Stimulated activated CD4-positive, alpha-beta T cell treated with anti-CD3 and anti-CD28 coated beads, Interleukin-2, amount 100 ng/mL, for 24 hours (primary cell): ENCODE measurements at places on chromosomes 1 and 21.
A peak's percentile ranks its signal among the peaks of the same experiment; 100 is the strongest.

GRCh38 chr1:180501865-180502360 lies 464 bp downstream of the ACBD6 start:
- DNase-seq = no peak

DNA sequence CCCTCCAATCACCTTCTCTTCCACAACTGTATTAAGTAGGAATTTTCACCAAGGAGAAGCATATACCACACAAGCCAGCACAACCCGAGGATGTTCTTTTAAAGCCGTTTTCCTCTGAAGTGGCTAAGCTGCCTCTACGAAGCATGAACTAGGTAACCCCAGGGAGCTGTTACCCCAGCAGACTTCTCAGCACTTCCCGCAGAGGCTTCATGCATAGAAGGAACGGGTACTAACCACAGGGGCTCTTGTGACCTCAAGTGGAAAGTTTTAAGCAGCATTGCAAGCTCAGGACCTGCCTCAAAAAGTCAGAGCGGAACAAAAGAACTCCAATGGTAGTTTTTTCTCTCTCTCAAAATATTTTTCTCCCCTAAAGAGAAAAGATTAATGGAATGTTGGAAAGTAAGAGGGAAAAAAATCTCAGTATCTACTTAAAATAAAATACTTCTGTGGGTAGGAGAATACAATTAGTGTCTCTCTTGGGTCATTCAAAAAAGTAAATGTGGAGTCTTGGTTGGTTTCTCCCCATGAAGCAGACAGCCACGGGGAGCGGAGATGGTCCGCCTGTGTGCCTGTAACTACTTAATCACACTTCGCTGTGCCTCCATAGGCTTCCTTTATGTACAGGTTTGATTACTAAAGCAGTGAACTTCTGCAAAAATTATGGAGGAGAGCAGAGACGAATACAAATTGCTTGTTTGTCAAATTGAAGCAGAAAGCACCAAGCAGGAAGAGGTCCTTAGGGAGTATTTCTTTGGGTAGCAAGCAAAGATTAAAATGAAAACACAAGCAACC lies 40.9 kb downstream of the STX6 start:
- DNase-seq = peak; percentile 27

DNA sequence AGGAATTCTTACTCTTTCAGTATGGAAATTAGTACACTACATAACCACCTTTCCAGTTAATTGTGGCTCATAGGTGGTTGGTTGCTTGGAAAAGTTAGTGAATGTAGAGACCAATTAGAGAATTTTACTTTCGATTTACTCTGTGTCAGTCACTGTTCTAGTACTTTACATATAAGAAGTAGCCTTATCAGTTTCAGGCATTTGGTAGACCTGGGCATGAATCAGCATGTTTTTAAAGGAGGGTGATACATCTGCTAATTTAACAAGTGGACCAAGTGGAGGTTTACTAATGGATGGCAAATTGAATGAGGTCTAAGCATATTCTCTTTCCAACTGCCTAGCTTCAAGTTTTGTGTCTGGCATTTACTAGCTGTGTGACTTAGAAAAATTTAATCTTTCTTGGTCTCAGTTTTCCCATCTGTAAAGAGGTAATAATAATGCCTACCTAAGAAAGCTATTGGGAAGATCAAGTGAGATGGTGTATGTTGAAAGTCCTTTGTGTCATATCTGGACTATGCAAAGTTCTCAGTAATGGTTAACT lies 1158.6 kb downstream of the PLA2G4A start:
- no peak for DNase-seq

GRCh38 chr1:58991305-58991704 lies 207.5 kb upstream of the JUN start:
- no peak for DNase-seq

DNA sequence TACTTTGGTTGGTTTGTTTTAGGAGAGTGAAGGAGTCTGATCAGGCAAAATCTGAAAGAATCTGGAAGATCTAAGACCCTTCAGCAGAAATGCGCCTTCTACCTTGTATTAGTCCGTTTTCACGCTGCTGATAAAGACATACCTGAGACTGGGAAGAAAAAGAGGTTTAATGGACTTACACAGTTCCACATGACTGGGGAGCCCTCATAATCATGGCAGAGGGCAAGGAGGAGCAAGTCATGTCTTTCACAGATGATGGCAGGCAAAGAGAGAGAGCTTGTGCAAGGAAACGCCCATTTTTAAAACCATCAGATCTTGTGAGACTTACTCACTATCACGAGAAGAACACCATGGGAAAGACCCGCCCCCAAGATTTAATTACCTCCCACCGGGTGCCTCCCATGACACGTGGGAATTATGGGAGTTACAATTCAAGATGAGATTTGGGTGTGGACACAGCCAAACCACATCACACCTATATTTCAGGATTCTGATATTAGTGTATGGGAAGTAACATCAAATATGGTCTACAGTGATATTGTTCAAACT lies 99.3 kb downstream of the GLUL start:
- DNase-seq = no peak

- no peak for DNase-seq
Observed at GRCh38 chr1:229022595-229023333, 248.1 kb upstream of the RAB4A start.

DNA sequence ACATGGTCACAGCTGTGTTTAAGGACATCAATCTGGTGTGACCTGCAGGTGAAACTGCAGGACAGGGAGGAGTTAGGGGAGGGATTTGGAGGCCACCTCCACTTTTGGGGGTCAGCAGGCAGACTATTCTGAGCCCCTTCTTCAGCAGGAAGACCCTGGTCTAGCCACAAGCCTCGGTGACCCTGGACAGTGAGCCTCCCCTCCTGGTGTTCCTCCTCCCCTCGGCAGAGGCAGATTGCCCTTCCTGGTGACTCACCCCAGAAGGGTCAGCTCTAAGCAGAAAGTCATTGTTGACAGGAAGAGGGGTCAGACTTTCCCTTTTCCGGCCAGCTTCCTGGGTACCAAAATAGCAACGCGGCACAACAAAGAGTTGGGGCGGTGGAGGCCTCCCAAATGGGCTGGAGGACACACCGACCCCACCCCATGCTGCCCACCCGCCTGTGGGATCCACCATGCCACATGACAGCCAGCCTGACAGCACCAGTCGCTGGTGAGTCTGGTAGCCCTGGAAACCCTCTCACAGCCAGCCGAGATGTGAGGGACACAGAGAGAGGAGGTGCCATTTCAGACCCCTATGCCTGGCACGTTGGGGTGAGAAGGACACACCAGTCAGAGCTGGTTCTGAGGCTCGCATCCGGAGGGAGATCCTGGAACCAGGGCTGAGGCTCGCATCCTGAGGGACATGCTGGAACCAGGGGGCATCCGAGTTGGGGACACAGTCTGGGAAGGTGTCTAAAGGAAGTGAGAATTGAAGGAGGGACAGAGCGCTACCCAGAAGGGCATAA lies 14.7 kb upstream of the CSF1 start:
- no peak for DNase-seq

DNA sequence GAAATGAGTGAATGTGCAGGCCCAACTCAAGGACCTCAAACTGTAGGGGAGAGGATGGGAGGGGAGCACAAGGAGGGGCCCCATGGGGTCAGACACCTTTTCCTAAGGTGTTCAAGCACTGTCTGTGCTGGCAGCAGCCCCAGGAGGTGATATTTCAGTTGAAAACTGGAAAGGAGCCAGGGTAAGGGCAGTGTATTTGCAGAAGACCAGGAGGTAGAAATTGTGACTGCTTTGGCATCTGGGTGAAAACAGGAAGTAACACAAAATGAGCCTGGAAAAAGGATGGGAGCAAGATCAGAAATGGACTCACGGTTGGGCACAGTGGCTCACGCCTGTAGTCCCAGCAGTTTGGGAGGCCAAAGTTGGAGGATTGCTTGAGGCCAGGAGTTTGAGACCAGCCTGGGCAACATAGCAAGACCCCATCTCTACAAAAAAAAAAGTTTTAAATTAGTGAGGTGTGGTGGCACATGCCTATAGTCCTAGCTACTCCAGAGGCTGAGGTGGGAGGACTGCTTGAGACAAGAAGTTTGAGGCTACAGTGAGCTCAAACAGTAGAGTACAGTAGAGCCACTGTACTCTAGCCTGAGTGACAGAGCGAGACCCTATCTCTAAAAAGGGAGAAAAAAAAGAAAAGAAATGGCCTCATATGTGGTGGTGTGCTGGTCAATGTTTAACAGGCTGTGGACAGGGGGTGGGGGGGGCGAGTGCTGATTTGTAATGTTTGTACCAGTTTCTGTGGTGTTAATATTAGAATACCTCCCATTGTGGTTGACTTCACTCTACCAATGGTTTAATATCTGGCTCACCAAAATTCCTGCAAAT lies 76.2 kb upstream of the ANGPTL1 start:
- no peak for DNase-seq

DNA sequence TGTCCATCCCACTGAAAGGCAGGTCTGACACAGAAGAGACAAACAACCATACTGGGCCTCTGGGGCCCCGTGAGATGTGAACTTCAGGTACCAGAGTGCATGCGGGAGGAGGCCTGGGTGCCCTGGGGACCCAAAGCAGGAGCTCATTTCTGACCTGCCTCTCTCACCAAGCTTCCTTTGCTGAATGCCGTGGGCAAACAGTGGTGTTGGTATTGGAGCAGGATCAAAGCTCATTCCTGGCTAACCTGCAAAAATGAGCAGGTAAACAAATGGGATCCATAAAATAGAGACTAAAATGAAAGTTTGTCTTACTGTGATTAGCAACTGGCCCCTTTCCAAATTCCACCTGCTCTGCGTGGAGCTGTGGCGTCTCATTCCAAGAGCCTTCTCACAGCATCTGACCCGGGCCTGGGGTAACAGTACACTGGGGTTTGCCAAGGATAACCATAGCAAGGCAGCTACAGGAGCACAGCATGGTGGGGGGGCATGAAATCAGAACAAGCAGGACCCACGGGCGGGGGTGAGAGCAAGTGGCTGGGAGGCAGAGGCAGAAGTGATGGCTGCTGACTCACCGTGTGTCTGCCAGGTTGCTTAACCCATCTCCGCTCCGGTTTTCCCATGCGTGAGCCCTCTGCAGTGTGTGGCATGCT lies 103.6 kb downstream of the KIF26B start:
- DNase-seq = no peak

- DNase-seq = no peak
Observed at GRCh38 chr21:42559326-42559725, 45.7 kb downstream of the SLC37A1 start.

DNA sequence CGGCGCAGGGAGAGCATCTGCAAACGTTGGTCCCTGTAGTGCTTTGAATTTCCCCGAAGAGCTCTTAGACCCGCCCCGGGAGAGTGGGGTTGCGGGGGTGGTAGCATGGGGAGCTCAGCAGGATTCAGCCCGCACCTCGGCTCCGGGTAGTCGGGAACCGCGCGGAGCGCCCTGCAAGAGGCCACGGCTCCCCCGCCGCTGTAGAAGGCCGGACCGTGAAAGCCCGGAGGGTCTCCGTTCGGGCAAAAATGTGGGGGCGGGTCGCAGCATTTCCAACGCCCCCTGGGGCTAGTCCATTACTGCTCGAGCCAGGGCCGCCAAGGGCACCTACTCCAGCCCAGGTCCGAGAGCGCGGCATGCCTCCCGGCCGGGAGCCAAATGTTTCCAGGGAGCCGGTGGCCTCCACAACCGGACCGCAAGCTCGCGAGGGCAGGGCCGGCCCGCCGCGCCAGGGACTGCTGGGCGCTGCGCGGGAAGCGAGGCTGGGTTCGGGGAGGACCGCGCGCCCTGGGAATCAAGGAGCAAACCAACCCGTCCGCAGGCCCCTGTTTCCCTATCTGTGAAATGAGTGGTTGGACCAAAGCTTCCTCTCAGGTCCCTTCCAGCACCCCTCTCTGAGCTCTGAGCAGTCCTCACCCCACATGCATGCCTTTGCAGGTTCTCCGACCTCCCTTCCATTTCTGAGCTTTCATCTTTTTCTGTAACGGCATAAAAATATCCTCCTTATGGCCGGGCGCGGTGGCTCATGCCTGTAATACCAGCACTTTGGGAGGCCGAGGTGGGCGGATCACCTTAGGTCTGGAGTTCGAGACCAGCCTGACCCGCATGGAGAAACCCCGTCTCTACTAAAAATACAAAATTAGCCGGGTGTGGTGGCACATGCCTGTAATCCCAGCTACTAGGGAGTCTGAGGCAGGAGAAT lies 775 bp upstream of the TMEM63A start:
- peak; percentile 56 for DNase-seq

- DNase-seq = peak; percentile 3
Observed at GRCh38 chr1:27724961-27725373, 794 bp upstream of the FAM76A start.

GRCh38 chr1:227521782-227522181 lies 41.6 kb upstream of the ZNF678 start:
- no peak for DNase-seq

GRCh38 chr1:196661345-196661744 lies 9.5 kb downstream of the CFH start:
- DNase-seq = no peak

- DNase-seq = no peak
Observed at GRCh38 chr1:182200025-182200812, 138.7 kb upstream of the ZNF648 start.

DNA sequence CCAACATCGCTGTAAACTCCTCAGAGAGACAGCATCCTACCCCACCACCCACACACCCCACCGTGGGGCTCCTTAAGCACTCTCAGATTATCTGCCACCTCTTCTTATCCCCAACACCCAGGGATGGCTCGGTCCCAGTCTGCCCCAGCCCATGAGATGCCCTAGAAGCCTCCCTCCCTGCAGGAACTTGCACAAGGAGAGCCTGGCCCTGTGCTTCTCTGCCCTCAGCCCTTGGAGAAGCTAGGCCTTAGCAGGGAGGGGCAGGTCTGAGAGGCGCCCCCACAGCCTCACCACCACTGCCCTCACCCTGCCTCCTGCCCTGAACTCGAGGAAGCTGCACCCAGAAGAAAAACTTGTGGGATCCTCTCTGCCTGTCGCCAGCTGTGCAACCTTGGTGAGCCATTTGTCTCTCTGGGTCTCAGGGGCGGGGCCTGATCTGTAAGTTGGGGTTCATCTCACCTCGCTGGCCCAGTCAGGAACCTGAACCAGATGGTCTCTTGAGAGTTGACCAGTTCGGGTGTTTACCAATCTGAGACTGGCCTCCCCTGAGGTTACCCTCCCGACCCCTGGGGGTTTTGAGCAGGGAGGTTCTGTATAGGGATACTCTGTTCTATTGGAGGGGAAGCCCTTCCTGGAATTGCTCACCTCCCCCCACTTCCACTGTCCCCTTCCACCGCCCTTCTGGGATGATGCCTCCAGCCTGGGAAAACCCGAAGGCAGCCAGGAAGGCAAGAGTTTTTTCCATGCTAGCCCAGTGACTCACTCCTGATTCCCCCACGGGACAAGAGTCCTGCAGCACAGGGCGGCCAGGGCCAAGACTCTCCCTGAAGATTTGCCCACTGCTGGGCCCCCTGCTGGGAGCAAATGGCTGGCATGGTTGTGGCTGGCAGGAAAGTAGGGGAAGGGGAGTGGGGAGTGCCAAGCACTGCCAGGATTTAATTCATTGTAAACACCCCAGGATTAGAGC lies at the start of gene S100A3:
TSS of gene S100A3 (minus strand) at position 537 of the 967 bp plus-strand sequence. CDS start 773 bp downstream, outside the sequence.
- DNase-seq = no peak

DNA sequence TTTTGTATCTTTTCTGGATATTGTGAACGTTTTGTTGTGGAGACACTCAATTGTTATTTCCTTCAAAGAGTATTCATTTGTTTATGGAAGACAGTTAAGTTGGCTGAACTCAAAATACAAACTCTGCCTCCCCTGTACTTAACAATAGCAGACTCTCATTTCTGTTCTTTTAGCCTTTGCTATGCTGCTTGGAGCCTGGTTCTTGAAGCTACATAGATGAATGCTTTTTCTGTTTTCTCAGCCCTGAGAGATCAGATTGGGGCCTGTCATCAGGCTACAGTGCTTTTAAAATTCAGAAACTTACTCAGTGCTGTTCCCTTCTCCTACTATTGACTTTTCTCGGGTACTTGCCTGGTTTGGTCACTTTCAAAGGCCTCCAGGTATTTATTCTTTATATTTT lies 215.7 kb upstream of the LYPLAL1 start:
- DNase-seq = no peak
